Uterus (tissue), 4 donors: ENCODE measurements at places on chromosomes 2 and 18. TPM values are rescaled to one million over a fixed set of nuclear protein-coding genes. Genes with fewer than 3 reads are reported as not detected.

PLEK gene
- under 0.01 TPM for total RNA-seq

- DNase-seq, result no peak
Observed at GRCh38 chr2:20012032-20012281, 511 bp downstream of the MATN3 start.

- DNase-seq, result no peak
Observed at GRCh38 chr2:47735136-47735869, 47.6 kb upstream of the MSH6 start.

DNA sequence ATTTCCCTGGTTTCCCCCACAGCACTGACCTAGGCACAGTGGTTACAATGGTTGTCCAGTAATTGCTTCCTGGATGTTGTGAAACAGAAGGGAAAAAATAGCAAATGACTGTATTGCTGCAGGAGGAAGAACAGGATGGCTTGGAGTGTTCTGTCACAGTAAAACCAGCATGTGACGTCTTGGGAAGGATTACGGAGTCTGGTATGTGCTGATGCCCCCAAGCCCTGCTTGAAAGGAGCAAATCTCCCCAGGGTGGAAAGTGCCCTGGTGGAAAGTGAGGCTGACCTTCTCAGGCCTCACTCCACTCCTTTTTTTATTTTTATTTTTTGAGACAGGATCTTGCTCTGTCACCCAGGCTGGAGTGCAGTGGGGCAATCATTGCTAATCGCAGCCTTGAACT lies 7.8 kb downstream of the RAB11FIP5 start:
- DNase-seq, result no peak

GRCh38 chr18:58649966-58650816 lies 21.1 kb upstream of the MALT1 start:
- no peak for DNase-seq

DNA sequence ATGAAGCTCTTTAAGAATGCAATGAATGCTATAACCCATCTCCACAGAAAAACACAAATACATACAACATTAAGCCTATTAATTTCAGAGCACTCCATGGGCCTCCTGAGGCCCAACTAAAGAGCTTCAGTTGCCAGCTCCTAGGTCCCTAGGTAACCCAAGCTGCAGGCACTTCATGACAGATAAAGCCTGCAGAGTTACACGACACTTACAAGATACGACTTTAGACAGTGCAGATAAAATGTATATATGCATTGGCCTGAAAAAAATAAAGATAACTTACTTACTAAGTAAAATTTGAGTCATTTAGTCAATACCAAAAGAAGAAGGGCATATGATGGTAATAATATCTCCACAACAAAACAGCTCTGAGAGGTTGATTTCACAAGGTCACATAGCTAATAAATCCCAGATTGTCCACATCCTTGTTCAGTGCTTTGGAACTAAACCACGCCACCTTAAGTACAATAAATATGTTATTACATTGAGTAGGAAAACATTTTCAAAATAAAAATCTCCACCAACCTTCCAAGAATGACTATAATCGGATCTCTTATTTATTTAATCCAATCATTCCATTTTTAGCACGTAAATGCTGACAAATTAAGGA lies 3.4 kb downstream of the MAP4K3 start:
- DNase-seq, result no peak

DNA sequence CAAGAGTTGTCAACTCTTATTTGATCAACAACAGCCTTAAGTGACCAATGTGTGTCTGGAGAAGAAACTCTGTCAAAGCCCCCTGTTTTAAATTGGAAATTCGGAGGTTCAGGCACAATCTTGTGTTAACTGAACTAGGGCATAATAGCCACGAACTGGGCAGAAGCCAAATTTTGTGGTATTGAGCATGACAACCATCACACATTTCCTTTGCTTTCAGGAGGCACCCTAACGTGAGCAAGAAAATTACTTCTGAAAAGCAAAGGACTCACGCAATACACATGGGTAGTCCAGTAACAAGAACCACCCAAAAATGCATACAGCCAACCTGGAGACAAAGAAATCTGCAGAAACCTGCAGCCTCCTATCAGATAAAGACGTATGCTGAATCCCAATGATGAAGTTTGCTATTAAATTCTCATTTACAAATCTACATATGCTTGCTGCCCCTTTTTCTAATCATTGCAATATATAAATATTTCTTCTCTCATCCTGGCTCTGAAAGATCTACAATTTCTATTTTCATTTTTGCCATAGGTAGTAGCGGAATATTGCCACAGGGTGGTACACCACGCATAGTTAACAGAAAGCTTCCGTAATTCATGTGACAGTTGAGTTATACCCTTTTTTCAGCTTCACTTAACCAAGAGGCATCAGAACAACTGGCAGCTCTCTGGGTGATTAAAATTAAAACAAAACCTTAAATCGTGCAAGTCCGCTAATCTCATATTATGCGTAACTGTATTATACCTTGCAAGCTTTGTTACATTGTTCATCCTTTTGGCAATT lies 495.8 kb downstream of the NRXN1 start:
- DNase-seq, result no peak

DSC3 gene
- total RNA-seq, result not detected

DNA sequence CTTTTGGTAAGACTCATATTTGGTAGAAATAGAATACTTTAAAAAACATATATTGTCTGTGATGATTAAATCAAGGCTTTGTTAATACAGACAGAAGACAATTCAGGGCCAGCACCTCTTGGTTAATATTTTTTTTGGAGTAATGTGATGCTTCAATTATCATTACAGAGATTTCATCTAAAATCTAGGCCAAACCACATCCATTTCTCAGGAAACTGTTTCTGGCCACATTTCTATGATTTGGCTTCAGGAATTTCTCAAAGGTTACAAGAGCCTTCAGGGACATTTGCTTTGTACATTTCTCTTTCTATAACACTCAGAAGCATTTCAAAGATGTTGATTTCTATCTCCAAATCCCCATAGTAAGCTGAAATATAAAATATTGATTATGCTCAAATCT lies 614.9 kb downstream of the LRP1B start:
- no peak for DNase-seq

- DNase-seq, result no peak
Observed at GRCh38 chr2:5685225-5685624, 7.0 kb upstream of the SOX11 start.

DNA sequence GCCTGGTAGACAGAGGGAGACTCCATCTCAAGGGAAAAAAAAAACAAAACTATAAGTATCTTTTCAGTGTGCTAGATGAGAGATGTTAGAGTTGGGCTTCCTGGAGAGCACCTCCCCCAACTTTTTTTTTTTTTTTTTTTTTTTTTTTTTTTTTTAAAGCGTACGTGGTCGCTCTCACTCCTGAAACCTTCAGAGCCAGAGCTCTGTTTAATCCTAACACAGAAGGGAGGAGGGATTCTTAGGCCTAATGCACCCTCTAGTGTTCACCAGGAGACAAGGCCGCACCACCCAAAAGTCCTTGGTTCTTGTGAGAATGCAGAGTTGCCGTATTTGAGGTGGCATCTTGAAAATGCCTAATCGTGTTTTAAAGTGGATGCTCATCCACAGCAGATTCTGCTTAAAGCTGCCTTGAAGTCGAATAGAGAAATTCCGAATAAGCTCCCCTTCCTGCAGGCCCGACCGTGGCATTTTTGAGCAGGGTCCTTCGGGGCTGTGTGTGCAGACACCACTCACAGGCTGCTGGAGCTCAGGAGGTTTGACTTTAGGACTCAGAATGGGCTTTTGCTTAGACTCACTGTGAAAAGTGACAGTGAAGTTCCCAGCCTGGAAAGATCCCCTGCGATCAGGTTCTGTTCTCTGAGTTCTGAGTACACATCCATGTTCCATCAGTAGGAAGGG lies 252.6 kb downstream of the AGAP1 start:
- peak; percentile 77 for DNase-seq

DNA sequence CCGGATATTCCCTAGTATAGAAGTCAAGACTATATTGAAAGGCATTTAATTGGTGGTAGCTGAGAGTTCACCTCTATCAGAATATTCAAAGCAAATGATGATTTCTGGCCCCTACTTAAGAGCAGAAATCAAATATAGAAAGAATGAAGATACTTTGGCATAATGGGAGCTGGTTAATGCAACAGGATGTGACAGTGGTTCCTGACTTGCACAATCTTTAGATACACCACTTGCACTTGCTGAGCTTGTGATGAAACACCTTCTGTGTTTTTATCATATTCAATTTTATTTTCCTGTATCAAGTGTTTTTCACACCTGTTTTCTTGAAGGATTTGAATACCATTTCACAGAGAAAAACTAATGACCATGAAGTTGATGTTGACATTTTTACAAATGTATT lies 124.1 kb upstream of the CDH19 start:
- no peak for DNase-seq

- DNase-seq, result no peak
Observed at GRCh38 chr2:9751831-9752230, 91.4 kb upstream of the TAF1B start.

DNA sequence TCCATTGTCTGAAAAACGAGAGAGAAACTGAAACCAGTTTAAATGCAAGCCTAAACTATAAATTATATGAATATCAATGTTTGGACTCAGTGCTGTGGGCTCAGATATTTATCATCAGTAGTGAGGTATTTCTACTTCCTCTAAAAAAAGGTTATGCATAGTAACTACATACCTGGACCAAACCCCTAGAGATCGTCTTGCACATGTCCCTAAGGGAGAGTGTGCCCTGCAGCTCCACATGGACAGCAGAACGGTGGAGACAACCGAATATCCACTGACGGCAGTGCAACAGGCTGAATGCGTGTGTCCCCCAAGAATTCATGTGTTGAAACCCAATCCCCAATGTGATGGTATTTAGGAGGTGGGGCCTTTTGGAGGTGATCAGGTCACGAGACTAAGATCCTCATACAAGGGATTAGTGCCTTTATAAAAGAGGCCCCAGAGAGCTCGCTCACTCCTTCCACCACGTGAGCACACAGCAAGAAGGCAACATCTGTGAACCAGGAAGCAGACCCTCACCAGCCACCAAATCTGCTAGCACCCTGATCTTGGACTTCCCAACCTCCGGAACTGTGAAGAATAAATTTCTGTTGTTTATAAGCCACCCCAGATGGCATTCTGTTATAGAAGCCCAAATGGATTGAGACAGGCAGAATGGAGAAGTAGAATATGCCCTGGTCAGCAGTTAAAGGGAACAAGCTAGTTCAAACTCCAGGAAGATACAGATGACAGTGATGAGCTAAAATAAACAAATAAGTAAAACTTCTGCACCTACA lies 208.4 kb downstream of the ANAPC1 start:
- DNase-seq, result no peak

ADI1 gene
- 33.8 TPM for total RNA-seq

DNA sequence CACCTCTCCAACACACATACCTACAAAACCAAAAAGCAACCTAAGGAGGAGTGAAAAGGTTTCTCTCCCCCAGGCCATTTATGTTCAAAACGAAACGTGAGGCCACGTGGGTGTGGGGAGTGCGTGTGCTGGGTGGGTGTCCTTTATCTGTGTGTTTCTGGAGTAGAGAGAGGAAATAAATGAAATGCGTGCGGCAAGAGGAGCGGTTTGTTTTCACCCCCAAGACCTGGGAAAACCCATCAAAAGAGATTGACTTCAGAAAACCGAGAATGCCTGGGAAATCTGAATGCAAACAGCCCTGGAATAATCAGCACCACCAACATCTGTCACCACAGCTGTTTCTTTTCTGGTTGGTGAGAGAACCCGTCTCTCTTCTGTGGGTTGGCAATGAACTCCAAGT lies 137.4 kb downstream of the INSIG2 start:
- DNase-seq, result no peak
